ENCODE measurements at places on chromosomes 1 and 21.
A peak's percentile ranks its signal among the peaks of the same experiment; 100 is the strongest.

GRCh38 chr21:46486481-46487126 is 27.9 kb downstream of the DIP2A start:
- no peak for DNase-seq

GRCh38 chr1:205658943-205659581 is 21.2 kb downstream of the SLC45A3 start:
- DNase-seq: peak; percentile 23

DNA sequence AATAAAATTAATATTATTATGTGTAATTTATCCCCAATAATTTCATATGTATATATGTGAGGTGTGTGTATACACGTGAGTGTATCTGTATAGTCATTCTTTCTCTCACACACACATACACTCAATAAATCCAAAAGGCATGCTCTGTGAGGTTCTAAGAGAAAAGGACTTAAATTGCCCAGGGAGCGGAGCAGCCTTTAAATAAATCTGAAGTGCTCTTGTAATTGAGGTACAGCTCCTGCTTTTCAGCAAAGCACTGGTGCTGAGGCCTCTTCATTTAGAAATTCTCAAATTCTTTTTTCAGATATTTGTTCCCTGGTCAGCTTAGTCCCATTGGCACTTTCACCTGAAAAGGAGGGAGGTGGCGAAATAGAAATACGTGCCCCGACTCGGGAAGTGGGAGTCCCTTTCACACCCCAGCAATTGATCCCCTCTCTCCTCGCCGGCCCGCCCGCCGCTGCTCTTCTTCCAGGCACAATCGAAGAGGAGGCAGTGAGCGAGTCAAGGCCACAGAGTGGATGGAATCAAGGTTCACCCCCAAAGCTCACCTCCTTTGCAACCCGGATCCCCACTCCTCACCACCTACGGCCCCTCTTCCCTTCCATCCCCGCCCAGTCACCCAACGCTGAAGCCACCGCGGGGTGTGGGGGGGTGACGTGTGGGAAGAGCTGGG is 944 bp downstream of the PLPPR5 start:
- no peak for DNase-seq

GRCh38 chr1:43975249-43975961 is 645 bp downstream of the ATP6V0B start:
- DNase-seq: no peak

DNA sequence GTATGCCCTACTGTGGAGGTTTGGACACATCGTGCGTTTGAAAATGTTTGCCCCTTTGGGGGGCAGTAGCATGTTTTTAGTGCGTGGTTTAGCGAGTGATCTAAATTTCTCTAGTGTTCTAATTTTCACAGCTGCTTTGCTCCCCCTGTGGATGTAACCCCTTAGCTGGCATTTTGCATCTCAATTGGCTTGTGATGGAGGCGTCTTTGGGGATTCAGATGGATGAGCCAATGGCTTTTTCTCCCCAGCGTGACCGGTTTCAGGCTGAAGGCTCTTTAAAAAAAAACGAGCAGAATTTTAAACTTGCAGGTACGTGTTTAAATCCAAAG is 836 bp downstream of the CDC7 start:
- DNase-seq: peak; percentile 3

DNA sequence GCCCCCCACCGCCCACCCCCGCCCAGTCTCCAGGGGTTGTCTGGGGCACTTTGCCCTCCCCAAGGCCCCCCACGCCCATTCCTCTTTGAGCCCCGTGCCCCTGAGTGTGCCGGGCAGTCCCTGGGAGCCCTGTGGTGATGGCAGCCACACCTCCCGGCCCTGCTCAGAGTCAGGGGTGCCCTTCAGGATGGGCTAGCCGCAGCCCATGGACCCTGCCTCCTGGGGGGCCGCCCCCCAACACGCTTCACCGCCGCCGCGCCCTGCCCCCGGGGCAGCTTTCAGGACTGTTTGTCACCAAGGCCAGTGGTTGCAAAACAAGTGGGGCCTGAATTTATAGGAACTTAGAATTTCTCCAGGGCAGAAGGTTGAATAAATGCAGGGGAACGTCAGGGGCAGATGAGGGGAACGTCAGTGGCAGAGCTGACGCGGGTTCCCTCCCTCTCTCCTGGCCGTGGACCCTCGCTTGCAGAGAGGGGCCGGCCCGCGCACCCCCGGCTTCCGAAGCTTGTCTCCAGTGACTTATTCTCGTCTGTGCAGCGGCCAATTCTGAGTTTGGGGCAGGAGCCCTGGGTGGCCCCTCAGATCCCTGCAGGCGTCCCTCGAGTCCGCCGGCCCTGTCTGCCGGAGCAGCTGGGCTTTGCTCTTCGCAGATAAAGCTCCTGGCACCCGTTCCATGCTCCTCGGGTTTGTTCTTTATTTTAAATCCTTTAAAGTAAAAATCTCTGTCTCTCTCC is 41.2 kb upstream of the ADARB1 start:
- DNase-seq: no peak

DNA sequence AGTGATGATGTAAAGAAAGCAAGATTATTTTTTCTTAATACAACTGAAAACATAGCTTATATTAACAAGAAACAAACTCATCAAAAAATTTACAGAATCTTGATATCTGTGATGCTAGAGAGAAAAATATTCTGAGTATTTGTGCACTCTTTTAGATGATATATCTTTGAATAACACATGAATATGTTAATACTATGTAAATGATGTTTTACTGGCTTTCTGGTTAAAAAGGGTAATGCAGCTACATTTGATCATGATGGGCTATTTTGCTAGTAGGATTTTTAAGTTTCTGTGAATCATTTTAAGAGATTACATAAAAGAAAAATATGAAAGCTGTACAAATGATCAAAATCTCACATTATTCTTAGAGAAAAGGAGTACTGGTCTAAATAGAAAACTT is 114.5 kb downstream of the GRIK1 start:
- no peak for DNase-seq

DNA sequence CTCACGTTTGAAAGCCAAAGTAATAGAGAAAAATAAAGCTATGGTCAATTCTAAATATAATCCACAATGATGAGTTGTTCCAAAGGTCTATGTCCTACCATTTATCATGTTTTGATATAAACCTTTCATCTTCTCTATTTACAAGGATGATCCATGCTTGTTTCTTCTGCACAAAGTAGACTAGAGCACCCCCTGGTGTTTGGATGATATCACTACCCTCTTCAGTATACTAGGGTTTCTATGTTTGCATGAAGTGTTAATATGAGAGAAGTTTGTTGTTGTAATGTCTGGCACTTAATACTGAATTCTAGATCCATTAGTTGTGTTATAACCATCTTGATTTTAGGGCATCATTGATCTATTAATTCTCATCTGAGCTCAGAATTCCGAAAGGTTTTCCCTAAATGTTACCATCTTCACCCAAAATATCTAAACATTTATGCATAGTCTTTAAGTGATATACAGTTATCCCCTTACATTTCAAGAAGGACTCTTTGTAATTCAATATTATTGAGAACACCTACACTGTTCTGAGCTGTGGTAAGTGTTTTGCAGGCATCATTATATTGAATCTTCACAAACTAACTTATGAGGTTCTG is 21.1 kb downstream of the CLDN8 start:
- peak; percentile 4 for DNase-seq

DNA sequence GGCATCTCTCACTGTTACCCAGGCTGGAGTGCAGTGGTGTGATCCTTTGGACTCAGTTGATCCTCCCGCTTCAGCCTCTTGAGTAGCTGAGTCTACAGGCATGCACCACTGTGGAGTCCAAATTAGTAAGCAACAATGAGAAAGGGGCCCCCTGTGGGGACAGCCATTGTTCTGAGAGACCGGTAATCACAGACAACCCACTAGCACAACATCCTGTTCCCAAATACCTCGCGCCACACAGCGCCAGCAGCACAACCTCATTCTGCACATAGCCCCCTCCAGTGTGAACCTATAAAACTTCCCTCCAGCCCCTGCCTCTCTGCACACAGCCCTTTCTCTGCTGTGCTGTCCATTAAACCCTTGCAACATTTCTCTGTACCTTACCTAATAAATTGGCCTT is 226.4 kb downstream of the DYRK1A start:
- DNase-seq: peak; percentile 35

GRCh38 chr1:69976896-69977295 is 228.5 kb downstream of the LRRC40 start:
- DNase-seq: no peak

DNA sequence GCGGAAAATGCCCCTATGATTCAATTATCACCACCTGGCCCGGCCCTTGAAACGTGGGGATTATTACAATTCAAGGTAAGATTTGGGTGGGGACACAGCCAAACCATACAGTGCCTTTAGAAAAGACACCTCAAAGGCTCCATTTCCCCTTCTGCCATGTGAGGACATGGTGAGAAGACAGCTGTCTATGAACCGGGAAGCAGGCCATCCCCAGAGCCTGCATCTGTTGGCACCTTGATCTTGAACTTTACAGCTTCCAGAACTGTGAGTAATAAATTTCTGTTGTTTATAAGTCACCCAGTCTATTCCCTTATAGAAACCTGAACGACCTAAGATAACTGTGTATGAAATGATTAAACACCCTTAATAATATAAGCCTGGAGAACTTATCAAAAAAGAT is 61.6 kb downstream of the KIFAP3 start:
- DNase-seq: no peak

- no peak for DNase-seq
Observed at GRCh38 chr21:28018741-28019669, 973.7 kb downstream of the LTN1 start.

DNA sequence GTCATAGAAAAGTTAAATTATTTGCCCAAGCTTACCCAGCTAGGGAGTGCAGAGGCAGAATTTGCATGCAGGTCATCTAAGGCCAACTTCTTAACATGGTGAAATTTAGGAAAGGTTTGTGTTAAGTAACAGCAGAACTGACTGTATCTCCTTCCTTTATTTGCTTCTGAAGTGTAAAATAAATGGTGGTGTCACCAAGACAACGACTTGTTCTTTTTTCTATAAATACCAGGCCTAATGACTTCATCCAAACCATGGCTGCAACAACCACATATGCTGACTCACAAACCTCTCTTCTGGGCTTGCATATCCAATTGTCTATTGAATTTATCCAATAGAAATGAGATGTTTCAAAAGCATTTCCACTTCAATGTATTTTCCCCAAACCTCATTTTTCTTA is 19.1 kb downstream of the COL24A1 start:
- peak; percentile 92 for DNase-seq

GRCh38 chr1:235767795-235768194 is 98.9 kb downstream of the LYST start:
- no peak for DNase-seq

GRCh38 chr1:229153955-229154548 is 116.9 kb upstream of the RAB4A start:
- DNase-seq: no peak

DNA sequence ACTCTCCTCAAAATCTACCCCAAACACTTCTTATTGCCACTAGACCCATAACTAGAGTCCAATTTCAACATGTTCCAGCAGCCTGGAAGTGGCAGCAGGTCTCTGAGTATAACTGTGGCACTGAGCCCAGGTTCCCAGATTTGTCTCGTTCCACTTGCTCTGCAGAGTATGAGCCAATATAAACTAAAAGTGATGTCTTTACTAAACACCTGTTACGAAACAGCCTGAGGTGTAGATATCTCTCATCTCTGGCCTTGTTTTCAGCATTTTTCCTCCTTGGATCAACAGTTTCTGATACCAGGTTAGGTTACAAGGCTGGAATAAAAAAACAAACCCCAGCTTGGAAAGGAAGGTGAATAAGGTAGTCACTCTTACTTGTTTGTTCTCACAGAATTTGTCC is 25.2 kb upstream of the PRDX6 start:
- no peak for DNase-seq

- no peak for DNase-seq
Observed at GRCh38 chr1:111302374-111302773, 11.7 kb downstream of the CHIA start.

DNA sequence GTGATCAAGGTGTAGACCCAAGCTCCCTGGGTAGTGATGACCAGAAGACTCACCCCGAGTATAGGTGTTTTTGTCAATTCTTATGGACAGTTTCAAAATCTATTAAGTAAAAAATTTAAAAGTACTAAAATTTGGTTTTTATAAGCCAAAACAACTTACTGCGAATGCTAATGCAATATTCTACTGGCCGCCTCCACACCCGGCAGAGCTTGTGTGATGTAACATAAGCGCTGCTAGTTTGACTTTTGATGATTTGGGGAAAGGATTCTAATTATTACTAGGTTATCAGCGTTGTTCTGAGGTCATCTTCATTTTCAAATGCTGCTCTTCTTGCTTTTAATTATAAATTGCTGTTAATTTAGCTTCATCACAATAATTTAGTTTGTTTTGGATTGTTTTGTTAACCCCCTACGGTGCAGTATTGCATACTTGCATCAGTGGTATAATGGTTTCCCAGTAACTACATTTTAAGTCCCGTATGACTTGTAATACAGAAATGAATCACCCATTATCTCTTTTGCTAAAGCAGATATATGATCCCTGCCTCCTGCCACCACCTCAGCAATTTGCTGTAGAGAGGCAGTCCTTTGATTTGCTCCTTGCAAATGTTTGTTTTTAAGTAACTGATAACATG is 178.0 kb downstream of the SDCCAG8 start:
- no peak for DNase-seq

DNA sequence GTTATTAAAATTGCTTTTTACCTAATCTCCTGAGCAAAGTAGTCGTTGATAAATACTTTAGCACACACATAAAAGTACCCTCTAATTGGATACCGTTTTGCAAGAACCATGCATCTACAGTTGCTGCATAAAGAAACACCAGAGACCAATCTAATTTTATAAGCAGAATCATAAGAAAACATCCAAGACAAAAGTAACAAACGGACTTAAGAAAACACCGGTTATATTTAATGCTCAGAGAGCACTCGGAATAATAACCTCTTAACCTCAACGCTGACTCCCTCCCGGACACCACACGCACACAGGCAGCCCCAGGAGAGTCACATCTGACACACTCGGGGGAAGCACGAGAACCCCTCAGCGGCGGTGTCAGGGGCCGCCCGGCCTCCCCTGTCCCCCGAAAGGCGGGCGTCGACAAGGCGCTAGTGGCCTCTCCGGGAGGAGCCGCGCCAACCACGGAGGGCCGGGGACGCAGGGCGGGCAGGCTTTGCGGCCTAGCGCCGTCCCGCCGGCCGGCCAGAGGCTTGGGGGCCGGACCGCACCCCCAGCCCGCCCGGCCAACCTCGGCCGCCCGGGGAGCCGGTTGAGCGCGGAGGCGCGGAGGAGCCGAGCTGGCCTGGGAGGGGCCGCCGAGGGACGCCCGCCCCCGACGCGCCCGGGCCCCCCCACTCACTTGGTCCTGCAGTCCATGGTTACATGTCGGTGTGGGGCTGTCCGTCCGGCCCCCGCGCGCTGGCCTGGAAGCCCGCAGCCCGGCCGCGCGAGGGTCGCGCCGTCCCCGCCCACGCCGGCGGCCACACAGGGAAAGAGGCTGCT is 606 bp downstream of the DENND1B start:
- no peak for DNase-seq

GRCh38 chr21:34313116-34313515 is 50.7 kb upstream of the KCNE2 start:
- DNase-seq: no peak

GRCh38 chr1:22420455-22421053 is 31.1 kb upstream of the ZBTB40 start:
- peak; percentile 52 for DNase-seq

DNA sequence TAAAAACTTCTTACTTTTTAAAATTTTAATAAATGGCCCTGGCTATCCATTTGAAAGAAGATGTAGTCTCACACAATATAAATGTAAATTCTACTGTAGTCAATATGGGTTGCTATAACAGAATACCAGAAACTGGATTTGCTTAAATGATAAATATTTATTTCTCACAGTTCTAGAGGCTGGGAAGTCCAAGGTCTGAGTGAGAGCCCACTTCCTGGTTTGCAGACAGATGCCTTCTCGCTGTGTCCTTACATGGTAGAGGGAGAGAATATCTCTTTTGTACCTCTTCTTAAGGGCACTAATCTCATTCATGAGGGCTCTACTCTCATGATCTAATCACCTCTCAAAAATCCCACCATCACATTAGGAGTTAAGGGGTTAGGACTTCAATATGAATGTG is 35.2 kb downstream of the EXO1 start:
- DNase-seq: no peak

Data from astrocyte of the cerebellum (primary cell).